Fibroblast of lung (primary cell): ENCODE measurements at places on chromosomes 3 and 15. TPM values are rescaled to one million over a fixed set of nuclear protein-coding genes. Genes with fewer than 3 reads are reported as not detected.

GRCh38 chr15:97874139-97874538 lies 86.4 kb upstream of the ARRDC4 start:
- DNase-seq = no peak
- H3K27me3 ChIP-seq = no peaks in the 10 kb centered on the region
- H3K27ac ChIP-seq = no peak overlapping the region
- no peaks in the 10 kb centered on the region for H3K36me3 ChIP-seq
- no peak overlapping the region for H3K4me3 ChIP-seq

The TOMM70 gene
- total RNA-seq = 50.8 and 56.1 TPM in 2 replicates

GRCh38 chr3:149180057-149180573 lies 41.5 kb downstream of the CP start:
- peak overlapping the region; percentile 79 for H3K27ac ChIP-seq
- no peak overlapping the region for H3K4me3 ChIP-seq
- H3K36me3 ChIP-seq = no peaks in the 10 kb centered on the region
- peaks cover 13% of the 10 kb centered on the region for H3K4me1 ChIP-seq
- peak; percentile 99 for DNase-seq
- H3K27me3 ChIP-seq = no peaks in the 10 kb centered on the region

GRCh38 chr15:70912187-70912586 lies 19.6 kb downstream of the LRRC49 start:
- no peak overlapping the region for H3K4me3 ChIP-seq
- H3K36me3 ChIP-seq = no peaks in the 10 kb centered on the region
- DNase-seq = no peak
- H3K27ac ChIP-seq = no peak overlapping the region
- H3K4me1 ChIP-seq = no peaks in the 10 kb centered on the region
- no peaks in the 10 kb centered on the region for H3K27me3 ChIP-seq

DNA sequence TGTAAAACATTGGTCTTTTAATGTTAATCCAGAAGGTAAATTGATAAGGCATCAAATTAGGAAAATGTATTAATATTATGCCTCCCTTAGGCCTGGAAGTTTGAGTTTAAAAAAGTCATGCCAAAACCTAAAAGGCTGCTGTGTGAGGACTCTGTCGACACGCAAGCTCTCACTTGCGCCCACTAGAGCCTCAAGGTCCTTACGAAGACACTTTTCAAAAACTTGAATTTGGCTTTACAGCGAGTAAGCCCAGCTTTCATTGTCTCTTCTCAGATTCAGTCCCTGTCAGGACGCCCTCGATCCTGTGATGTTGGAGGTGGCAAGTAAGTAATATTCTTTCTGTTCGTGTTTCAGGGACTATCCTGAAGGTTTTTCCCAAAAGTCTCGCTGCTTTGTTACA lies 89.7 kb downstream of the CRTC3 start:
- H3K4me3 ChIP-seq = no peak overlapping the region
- no peaks in the 10 kb centered on the region for H3K4me1 ChIP-seq
- peaks cover 4% of the 10 kb centered on the region for H3K36me3 ChIP-seq
- DNase-seq = no peak
- no peaks in the 10 kb centered on the region for H3K27me3 ChIP-seq
- no peak overlapping the region for H3K27ac ChIP-seq

GRCh38 chr3:125043599-125044151 lies 12.1 kb downstream of the HEG1 start:
- peaks cover 13% of the 10 kb centered on the region for H3K36me3 ChIP-seq
- peak overlapping the region; percentile 69 for H3K27ac ChIP-seq
- H3K4me1 ChIP-seq = peaks cover 56% of the 10 kb centered on the region
- DNase-seq = no peak

The LOXL1 gene
- total RNA-seq = 65.6 and 91.4 TPM in 2 replicates

DNA sequence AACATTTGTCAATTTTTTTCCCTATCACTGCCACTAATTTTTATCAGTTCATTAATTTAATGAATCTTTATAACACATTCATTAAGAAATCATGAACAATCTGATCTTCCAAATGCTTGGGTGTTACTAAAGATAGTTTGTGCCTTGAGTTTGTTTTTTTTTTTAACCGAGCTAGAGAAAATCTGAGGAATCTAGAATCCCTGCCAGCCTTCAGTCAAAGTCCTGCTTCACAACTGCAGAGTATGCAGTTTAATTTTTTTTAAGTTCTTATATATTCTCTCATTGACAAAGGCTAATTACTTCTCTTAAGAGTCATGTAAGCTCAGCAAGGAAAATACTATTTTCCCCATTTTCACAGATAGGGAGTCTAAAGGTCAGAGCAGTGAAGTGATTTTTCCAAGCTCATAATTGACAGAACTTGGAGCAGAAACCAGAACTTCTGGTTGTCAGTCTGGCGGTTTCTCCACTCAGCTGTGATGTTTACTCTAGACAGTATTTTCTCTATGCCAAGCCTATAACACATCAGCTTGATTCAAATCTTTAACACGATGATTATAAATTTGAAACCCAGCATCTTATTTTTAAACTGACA lies 55.7 kb downstream of the TNIK start:
- H3K4me1 ChIP-seq = no peaks in the 10 kb centered on the region
- no peaks in the 10 kb centered on the region for H3K36me3 ChIP-seq
- peak; percentile 48 for DNase-seq
- H3K27me3 ChIP-seq = no peaks in the 10 kb centered on the region
- no peak overlapping the region for H3K27ac ChIP-seq

- no peaks in the 10 kb centered on the region for H3K36me3 ChIP-seq
- DNase-seq = no peak
- no peaks in the 10 kb centered on the region for H3K27me3 ChIP-seq
- H3K4me3 ChIP-seq = peak overlapping the region; percentile 44
Observed at GRCh38 chr15:82572311-82572710, 32.1 kb upstream of the RPS17 start.

The RAB8B gene
- 111 and 184 TPM in 2 replicates for total RNA-seq

DNA sequence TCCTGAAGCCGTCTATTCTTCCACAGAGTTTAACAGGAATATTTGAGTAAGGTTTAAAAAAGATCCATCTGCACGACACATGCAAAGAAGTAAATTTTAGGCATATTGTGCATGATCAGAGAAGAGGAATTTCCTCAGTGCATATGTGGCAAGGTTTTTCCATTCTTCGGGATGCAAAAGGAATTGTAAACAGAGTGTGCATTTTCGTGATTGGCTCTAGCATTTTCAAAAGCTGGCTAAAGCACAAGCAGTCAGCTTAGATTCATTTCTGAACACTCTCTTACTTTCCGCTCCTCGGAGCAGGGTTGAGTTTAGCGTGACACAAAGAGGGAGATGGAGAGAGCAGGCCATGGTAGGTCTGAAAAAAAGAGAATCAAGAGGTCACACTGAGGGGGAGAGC lies 128.2 kb downstream of the ADAMTS9 start:
- H3K36me3 ChIP-seq = no peaks in the 10 kb centered on the region
- DNase-seq = peak; percentile 42
- H3K27ac ChIP-seq = no peak overlapping the region

- H3K27ac ChIP-seq = no peak overlapping the region
- peak; percentile 49 for DNase-seq
- H3K36me3 ChIP-seq = no peaks in the 10 kb centered on the region
Observed at GRCh38 chr15:101105059-101105891, 146.6 kb downstream of the CHSY1 start.

DNA sequence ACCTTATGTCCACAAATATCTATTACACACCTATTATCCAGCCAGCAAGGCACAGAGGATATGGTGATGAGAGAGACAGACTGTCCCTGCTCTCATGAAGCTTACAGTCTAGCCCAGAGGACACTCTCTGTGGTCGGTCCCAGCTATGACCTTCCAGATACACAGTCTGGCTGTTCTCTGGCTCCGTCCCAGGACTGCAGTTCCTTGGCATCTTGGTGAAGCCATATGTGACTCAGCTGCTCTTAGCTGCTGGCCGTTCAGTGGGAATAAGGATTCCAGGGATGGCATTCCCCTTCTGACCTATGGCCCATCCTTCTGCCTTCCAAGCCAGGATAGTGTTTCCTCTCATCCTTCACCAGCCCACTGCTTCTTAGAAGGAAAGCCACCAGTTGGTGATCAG lies 30.8 kb downstream of the MEX3B start:
- no peaks in the 10 kb centered on the region for H3K36me3 ChIP-seq
- H3K27me3 ChIP-seq = no peaks in the 10 kb centered on the region
- no peaks in the 10 kb centered on the region for H3K4me1 ChIP-seq
- DNase-seq = peak; percentile 2
- no peak overlapping the region for H3K4me3 ChIP-seq
- no peak overlapping the region for H3K27ac ChIP-seq
